NCI-H1092 (cell line): ENCODE measurements at places on chromosomes 3 and 15.

DNA sequence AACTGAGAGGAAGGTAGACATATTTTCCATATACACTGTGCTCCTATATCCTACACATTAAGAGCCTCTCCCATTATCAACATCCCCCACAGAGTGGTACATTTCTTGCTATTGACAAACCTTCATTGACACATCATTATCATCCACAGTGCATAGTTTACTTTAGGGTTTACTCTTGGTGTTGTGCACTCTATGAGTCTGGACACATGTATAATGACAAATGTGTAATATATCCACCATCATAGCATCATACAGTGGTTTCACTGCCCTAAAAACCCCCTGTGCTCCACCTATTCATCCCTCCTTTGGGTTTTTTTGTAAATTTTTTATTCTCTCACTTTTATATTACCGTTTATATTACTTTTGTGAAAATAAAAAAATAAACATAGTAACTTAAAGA, 22.2 kb upstream of the CLDN18 start:
- DNase-seq, result no peak

- DNase-seq, result no peak
Observed at GRCh38 chr15:90496791-90497190, 32.9 kb upstream of the CRTC3 start.

GRCh38 chr3:15479400-15480224, 41.9 kb downstream of the COLQ start:
- no peak for DNase-seq

DNA sequence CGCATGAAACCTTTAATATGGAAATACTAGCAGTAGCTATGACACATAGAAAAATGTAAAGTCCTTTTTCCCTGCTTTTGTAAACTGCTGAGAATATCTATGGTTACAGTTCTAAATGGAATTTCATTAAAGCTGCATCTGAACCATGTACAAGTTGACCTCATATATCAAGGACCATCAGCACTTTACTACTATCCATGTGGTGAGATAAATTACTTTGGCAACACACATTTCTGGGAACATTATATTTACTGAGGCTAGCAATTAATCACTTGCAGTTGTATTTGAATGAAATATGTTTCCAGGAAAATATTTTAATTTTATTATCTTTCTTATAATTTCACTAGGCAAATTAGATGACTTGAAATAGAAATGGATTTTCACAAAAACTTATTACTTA, 545.5 kb downstream of the NAALADL2 start:
- no peak for DNase-seq

DNA sequence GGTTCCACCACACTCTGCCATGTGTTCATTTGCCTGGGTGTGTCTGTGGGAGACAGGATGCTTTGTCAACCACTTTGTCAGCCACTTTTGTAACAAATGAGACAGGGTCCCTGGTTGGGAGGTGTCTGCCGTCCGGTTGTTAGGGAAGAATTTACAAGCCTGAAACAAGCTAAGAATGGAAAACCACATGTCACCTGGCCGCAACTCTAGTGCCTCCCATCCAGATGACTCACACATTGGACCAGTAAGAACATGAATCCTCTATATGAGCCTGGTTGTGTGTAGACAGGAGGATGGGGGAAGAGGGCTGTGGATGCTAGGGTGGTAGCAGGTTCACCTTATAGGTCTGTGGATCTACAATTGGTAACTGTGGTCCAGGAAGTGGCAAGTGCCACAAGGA, 335.3 kb downstream of the CLSTN2 start:
- DNase-seq, result no peak

DNA sequence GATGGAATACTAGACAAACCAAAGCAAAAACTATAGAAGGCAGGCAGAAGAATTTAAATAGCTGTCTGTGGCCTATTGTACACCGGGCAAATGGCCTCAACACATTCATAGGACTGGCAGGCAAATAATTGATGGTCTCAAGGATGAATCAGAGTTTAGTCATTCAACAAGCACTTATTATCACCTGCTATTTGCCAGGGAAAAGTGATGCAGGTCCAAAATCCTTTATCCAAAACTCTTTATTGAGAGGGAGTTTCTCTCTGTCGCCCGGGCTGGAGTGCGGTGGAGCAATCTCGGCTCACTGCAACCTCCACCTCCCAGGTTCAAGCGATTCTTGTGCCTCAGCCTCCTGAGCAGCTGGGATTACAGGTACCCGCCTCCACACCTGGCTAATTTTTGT, 2.3 kb downstream of the EIF2AK4 start:
- no peak for DNase-seq

- no peak for DNase-seq
Observed at GRCh38 chr3:172543884-172544283, 20.7 kb upstream of the TNFSF10 start.

GRCh38 chr3:146682171-146682570, 77.0 kb upstream of the PLSCR5 start:
- peak; percentile 37 for DNase-seq

- no peak for DNase-seq
Observed at GRCh38 chr3:148318240-148318639, 379.5 kb upstream of the AGTR1 start.

DNA sequence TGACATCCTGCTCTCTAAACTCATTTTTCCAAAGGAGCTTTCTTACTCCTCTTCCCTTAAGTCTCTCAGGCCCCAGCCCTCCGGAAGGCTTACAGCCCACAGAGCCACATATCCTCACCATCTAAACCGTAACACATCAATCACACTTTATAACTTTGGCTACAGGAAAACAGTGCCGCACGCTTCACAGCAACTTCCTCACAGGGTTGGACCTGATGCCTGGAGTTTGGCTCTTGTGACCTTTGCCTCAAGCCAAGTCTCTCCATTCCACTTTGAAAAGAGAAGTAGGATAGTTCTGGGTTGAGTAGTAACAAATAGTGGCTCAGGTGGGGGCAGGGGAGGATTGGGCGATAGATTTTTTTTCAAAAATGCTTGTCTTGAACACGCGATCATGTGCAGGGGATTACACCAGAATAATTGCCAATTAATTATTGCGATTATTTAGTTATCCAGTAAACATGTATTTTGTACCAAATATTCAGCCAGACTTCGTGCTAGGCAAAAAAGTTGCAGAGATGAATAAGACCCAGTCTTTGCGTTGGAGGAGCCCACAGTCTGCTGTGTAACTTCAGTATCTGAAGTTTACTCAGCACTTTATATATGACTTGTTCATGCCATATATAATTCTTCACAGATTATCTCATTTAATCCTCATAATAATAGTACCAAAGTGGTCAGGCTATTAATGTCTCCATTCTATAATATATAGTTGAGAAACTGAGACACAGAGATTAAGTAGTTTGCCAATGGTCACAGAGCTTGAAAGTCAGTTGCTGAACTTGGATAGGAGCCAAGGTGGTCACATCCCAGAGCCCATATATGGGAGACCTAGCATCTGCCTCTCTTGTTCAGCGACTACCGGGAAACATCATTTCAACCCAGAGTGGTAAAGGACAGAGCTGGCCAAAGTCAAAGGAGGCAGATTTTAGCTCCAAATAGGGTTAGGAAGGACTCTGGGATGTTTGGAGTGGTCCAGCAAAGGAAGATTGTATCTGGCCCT, 2.4 kb upstream of the ETV5 start:
- DNase-seq, result no peak

- DNase-seq, result no peak
Observed at GRCh38 chr3:193614430-193614829, 21.4 kb downstream of the OPA1 start.

GRCh38 chr15:57307527-57308169, 68.7 kb upstream of the CGNL1 start:
- no peak for DNase-seq

DNA sequence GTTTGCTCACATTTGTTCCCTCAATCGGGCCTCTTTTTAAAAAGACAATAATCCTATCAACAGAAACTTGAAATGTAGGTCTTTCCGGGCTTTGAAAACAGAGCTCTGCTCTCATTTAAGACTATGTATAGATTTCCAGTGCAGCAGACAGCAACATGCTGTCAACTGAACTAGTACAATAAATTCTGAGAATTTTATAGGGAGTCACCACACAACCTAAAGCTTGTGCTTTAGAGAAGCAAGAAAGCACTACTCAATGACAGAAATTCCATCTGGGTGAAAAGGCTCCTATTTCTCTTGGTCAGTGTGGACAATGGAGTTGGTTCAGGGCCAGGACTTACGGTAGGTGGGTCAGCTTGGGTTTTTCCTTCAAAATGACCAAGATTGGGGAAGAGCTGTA, 583.5 kb downstream of the ROBO1 start:
- DNase-seq, result no peak

- DNase-seq, result no peak
Observed at GRCh38 chr15:37108381-37109167, 8.2 kb upstream of the MEIS2 start.

GRCh38 chr3:25775936-25776335, 7.3 kb downstream of the NGLY1 start:
- DNase-seq, result no peak

DNA sequence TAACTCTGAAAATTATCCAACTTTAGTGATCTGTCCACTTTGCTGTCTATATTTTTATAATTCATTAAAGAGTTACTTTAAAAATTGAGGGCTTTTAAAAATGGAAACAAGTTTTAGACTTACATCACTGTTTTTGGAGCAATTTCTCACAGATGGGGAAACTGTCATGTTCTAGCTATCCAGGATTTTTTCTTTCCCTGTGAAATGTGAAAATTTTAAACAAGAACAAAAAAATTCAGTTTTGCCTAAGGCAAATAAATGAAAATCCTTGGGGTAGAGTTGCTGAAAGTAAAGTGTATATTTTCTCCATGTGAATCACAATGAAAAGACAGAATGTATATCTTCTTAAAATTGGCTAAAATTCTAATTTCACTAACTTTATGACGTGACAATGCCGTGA, 553.7 kb downstream of the MCTP2 start:
- DNase-seq, result no peak

DNA sequence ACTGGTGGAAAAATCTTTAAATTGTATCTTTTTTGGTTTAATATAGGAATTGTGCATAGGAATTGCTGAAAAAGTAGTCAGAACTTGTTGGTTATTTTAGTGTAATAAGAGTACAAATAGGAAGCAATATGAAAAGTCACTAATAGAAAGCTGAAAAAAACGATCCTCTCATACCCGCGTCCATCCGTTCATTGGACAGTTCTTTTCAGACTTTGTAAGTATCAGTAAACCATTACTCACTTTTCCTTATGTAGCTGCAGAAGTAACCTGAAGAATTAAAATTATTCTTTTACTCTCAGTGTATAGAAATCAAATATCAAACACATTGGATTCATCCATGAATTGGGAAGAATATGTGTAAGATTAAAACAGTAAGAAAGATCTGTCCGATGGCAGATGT, 4.4 kb downstream of the FNDC3B start:
- DNase-seq, result no peak

GRCh38 chr3:196694202-196694638, 17.8 kb downstream of the CEP19 start:
- DNase-seq, result no peak

GRCh38 chr15:61339516-61339915, 110.4 kb upstream of the RORA start:
- DNase-seq, result no peak

DNA sequence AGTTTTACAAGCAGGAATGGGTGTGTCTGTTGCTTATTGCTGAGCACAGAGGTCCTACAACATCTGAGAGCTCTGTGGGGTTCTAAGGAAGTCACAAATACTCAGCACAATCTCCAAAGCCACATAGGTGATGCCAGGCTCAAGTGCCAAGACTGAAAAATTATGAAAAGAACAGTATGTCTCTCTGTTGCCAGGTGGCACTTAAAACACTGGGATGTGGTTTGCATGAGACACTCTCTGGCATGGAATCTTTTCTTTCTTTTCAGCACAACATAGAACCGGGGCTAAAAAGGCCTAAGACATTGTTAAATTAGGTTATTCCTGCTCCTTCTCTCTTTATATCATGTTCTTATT, 127.3 kb upstream of the PRICKLE2 start:
- no peak for DNase-seq
